ENCODE measurements at places on chromosomes 6 and 20.

GRCh38 chr6:135796643-135797305 lies 54.7 kb upstream of the PDE7B start:
- no peak for DNase-seq

DNA sequence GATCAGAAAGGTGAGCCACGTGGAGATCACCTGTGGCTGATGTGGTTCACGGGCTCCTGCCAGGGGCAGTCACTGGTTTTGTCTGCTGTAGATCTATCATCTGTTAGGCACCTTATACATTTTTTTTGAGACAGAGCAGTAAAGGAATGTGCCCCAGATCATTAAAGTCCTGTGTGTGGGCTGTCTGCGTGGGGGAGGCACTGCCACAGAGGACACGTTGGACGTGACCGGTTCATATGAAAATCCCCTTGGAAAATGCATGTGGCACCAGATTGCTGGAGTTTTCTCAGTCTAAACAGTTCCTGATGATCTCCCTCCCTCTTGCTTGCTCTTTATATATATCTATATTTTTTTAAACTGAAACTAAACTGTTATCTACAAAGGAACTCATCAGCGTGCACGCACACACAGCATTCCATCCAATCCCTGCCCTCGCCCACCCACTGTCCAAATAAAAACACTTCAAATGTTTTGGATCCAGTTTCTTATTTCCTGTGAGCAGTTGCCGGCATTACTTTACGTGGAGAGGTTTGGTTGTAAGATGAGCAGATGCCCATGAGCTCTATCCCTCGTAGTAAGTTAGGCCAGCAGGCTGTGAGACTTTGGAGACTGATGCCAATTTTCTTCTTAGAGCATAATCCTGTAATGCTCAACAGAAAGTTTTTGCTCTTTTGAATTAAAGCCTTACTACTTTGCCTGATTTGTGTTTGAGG lies 161.6 kb upstream of the EXOC2 start:
- DNase-seq = no peak

GRCh38 chr6:37717836-37718251 lies 20.2 kb upstream of the MDGA1 start:
- DNase-seq = no peak

- DNase-seq = no peak
Measured at GRCh38 chr6:104095661-104096416, 763.9 kb downstream of the HACE1 start.

DNA sequence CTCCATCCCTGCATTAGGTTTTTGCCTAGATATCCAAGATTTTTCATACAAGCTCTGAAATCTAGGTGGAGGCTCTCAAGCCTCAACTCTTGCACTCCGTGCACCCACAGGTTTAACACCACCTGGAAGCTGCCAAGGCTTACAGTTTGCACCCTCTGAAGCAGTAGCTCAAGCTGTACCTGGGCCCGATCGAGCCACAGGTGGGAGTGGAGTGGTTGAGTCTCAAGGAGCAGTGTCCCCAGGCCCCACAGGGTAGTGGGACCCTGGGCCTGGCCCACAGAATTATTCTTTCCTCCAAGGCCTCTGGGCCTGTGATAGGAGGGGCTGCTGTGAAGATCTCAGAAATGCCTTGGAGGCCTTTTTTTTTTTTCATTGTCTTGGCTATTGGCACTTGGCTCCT lies 973.5 kb upstream of the MAP3K7 start:
- no peak for DNase-seq

DNA sequence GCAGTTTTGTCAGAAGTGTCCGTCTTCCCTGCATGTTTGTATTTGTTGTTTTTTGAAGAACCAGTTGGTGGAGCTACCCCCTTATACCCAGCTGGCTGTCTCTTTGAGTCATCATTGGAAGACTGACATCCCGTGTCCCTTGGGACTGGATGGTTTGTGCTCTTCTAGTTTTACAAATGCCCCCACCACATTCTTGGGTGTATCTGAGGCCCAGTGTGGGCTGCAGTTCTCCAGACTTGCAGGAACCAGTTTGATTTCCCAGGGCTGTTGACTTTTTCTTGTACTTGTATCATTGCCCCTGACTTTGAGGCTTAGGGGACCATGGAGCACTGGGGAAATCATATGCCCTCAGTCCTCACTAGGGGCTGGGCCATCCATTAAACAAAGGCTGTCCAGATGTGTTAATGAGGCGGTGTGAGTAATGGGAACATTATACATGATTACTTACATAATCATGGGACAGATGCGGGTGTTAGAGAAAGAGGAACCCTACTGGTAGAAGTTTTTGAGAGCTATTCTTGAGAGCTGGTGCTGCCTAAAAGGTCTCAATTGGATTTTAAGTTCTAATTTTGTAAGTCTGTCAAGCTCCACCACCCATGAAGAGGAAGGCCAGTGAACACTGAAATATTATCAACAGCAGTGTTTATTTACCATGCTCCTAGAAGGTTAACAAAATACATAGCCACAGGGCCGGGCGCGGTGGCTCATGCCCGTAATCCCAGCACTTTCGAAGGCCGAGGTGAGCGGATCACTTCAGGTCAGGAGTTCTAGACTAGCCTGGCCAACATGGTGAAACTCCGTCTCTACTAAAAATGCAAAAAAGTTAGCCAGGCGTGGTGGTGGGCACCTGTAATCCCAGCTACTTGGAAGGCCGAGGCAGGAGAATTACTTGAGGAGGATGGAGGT lies 8.5 kb downstream of the JARID2 start:
- DNase-seq = no peak

- no peak for DNase-seq
Measured at GRCh38 chr6:6319952-6320811, at the start of gene F13A1. F13A1 (minus strand) TSS chr6:6320662; CDS start chr6:6318664, 1,998 bp downstream.

DNA sequence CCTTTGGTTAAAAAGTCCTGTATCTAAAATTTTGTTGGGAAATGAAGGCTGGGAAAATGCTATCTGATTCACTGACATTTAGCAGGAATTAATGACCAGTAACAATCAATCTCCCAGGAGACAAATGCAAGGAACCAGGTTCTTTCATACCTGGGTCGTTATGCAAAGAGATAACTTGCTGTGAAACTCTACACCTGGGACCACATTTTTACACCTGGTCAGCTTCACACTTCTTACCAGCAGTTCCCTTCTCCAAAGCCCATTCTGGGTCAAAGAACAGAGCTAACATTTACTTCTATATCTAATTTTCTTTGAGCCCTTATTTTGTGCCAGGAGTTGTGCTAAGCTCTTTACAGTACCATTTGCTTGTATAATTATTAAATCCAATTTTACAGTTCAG lies 27.4 kb upstream of the STXBP5 start:
- DNase-seq = no peak

- DNase-seq = no peak
Measured at GRCh38 chr6:140082867-140083297, 708.4 kb upstream of the CITED2 start.

DNA sequence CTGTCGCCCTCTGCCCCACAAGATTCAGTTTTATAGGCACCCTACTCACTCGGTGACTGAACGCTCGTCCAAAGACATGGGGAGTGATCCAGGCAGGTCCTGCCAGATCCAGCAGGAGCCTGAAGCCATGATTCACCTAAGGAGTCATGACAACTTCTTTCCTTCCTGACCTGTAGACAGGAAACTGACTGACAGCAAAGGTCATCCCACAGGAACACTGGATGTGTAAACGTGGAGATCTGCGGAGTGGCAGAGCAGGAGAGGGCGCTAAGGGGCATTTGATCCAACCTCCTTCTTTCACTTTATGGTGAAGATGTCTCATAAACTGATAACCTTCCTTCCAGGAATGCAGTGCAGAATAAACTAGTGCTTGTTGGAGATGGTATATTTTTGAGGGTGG lies 192.2 kb downstream of the GJA10 start:
- no peak for DNase-seq

DNA sequence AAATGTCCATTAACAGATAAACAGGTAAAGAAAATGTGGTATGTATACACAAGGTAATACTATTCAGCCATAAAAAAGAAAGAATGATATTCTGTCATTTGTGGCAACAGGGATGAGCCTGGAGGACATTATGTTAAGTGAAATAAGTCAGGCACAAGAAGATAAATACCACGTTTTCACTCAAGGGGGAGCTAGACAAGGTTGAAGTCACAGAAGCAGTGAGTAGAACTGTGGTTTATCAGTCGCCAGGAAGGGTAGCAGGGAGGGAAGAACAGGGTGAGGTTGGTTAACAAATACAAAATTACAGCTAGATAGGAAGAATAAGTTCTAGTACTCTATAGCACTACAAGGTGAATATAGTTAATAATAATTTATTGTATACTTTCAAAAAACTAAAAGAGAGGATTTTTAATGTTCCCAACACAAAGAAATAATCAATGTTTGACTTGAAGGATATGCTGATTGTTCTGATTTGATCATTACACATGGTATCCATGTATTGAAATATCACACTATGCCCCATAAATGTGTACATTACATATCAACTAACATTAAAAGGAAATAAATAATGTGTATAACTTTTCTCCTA lies 21.1 kb downstream of the RTN4IP1 start:
- DNase-seq = no peak

DNA sequence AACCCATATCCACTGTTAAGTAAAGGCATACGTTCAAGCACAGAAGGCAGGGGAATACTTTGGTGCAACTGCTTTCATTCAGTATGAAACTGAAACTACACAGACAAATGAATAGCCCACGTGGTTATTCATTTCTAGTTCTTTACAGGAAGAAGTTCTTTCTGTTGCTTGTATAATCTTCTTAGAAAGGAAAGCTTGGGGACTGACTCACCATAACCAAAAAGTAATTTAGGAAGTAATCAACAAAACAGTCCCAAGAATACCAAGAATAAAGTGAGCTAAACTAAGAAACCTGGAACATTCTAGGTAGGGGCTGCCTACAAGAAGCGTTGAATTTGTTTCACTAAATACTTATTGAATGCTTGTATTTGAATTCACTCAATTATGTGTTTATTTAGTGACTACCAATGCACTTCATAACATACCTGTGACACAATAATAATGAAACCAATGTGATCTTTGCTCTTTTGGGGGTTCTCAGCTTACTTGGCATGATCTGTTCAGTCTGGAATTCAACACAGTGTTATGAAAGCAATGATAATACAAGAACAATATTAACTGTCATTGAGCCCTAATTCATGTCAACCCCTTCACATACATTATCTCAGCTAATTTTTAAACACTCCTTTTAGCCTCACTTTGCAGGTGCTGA lies 25.1 kb upstream of the KIAA0408 start:
- no peak for DNase-seq

- no peak for DNase-seq
Measured at GRCh38 chr20:33812908-33813462, 1.8 kb downstream of the CHMP4B start.

- no peak for DNase-seq
Measured at GRCh38 chr6:44100088-44100550, 27.1 kb downstream of the MRPL14 start.

Measured in stimulated activated CD8-positive, alpha-beta memory T cell treated with anti-CD3 and anti-CD28 coated beads, Interleukin-7, amount 100 ng/mL, for 1 hour (primary cell).